ENCODE measurements at places on chromosomes 2 and 18.

GRCh38 chr2:119460076-119460475 lies 28.4 kb downstream of the TMEM37 start:
- no peak for DNase-seq
- H3K27ac ChIP-seq: no peak overlapping the region

GRCh38 chr2:31132786-31133185 lies 5.5 kb downstream of the GALNT14 start:
- H3K4me3 ChIP-seq: no peak overlapping the region
- H3K27ac ChIP-seq: no peak overlapping the region
- H3K36me3 ChIP-seq: no peaks in the 10 kb centered on the region
- H3K27me3 ChIP-seq: peaks cover 43% of the 10 kb centered on the region
- H3K4me1 ChIP-seq: peaks cover 6% of the 10 kb centered on the region

GRCh38 chr2:75707901-75708300 lies 2.8 kb downstream of the GCFC2 start:
- no peak for DNase-seq
- peaks cover 29% of the 10 kb centered on the region for H3K4me1 ChIP-seq
- H3K36me3 ChIP-seq: peaks cover 29% of the 10 kb centered on the region
- peak overlapping the region; percentile 51 for H3K4me3 ChIP-seq
- H3K27ac ChIP-seq: no peak overlapping the region

- peaks cover 3% of the 10 kb centered on the region for H3K27me3 ChIP-seq
- no peak overlapping the region for H3K4me3 ChIP-seq
- DNase-seq: no peak
Measured at GRCh38 chr2:8018956-8019355, 662.9 kb upstream of the ID2 start.

- H3K4me1 ChIP-seq: no peaks in the 10 kb centered on the region
- H3K36me3 ChIP-seq: peaks cover 4% of the 10 kb centered on the region
Measured at GRCh38 chr18:12432196-12432595, 24.5 kb downstream of the PRELID3A start.

DNA sequence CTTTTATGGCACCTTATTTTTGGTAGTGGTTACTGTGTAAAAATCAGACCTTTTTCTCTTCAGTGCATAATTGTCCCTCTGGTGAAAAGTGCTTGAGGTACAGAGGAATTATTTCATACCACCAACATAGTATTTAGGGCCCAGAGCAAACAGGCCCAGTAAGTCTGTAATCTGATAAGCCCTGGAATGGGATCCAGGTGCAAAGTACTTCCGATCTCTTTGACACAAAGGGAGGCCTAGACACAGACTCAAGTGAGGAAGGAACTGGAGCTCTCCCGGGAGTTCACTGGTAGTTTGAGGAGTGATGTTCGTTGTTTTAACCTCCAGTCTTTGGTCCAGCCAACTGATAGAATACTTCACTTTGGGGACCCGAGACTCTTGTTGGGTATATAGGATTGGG lies 57.4 kb downstream of the RAB31 start:
- H3K27me3 ChIP-seq: no peaks in the 10 kb centered on the region
- DNase-seq: no peak
- no peak overlapping the region for H3K4me3 ChIP-seq
- no peaks in the 10 kb centered on the region for H3K4me1 ChIP-seq

DNA sequence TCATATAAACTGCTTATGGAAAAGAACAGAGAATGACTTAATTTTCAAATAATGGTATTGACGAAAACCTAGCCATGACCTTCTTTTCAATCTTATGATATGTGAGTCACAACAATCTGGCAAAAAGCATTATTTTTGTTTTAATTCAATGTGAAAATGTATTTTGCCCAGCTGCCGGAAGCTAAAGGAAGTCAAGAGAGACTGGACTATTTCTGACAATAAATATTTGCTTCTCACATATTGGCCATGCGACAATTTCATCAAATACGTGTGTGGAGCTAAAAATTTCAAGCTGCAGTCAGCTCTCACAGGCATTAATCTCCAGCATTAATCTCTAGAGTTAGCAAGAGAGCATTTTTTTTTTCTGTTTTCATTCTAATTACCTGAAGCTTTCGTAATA lies 881.0 kb downstream of the CPS1 start:
- no peaks in the 10 kb centered on the region for H3K27me3 ChIP-seq
- no peaks in the 10 kb centered on the region for H3K4me1 ChIP-seq
- DNase-seq: no peak
- no peak overlapping the region for H3K27ac ChIP-seq

DNA sequence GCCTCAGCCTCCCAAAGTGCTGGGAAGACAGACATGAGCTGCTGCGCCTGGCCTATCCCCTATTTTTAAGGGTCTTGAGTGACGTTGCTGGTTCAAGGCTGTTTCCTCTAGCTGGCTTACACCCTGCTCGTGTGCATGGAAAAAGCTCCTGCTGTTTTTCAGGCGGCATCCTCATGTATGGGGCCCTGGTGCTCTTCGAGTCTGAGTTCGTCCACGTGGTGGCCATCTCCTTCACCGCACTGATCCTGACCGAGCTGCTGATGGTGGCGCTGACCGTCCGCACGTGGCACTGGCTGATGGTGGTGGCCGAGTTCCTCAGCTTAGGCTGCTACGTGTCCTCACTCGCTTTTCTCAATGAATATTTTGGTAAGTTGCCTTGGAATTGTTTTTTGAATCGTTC lies 22.0 kb upstream of the NFATC1 start:
- H3K27me3 ChIP-seq: no peaks in the 10 kb centered on the region
- DNase-seq: no peak
- peaks cover 2% of the 10 kb centered on the region for H3K36me3 ChIP-seq
- H3K4me3 ChIP-seq: no peak overlapping the region
- peaks cover 15% of the 10 kb centered on the region for H3K4me1 ChIP-seq
- no peak overlapping the region for H3K27ac ChIP-seq

DNA sequence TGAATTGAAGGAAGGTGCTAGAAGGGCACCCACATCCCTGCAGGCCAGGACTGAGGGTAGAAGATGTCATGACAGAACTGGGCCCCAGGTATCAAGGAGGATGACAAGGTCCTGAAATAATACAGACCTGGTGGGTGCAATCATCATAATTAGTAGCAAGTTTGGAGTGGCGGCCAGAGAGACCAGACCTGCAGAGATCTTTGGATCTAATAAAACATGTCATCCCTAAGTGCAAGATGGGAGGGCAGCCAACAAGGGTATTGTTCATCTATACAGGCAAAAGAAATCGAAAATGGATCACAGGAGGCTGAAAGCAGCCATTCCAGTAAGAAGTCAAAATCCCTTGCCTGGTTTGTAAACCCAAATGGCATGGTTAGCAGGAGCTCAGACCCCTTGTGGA lies 111.3 kb upstream of the BOD1L2 start:
- peaks cover 3% of the 10 kb centered on the region for H3K27me3 ChIP-seq
- peaks cover 8% of the 10 kb centered on the region for H3K36me3 ChIP-seq
- no peaks in the 10 kb centered on the region for H3K4me1 ChIP-seq
- no peak overlapping the region for H3K4me3 ChIP-seq
- no peak for DNase-seq

DNA sequence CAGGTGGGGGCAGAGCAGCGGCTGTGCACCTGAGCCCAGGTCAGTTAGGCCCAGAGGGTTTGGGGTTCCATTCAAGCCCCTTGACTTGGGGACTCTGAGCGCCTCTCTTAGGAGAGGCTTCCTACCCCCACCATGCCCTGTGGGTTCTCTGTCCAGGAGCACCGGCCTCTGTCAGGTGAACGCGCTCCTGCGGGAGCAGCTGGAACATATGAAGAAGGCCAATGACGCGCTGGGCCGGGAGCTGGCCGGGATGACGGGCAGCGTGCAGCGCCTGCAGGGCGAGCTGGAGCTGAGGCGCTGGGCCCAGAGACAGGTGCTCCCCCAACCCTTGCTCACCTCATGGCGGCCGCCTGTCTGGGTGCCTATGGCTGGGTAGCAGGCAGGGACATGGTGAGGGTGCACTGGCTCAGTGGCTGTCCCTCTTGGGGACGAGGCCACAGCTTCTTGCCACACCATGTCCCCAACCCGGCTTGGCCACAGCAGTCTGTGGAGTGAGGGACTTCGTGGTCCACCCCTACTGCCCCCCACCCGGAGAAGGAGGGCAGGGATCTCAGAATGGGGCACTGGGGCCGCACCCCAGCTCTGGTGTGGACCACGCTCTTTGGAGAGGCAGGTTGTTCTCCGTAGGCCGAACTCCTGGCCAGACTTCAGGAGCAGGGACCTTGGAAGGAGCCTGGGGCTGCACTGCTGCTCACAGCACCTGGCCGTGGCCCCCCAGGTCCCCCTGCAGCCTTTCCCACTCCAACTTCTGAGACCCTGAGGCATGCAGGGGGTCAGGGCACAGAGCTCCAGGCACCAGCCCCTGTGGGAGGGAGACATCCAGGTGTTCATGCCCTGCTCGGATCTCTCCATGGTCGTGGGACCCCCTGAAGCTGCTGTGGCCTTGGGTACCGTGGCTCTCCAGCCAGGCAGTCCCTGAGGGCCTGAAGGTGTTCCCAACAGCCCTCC lies 19.7 kb downstream of the CROCC2 start:
- no peak overlapping the region for H3K4me3 ChIP-seq
- H3K27me3 ChIP-seq: peaks cover 3% of the 10 kb centered on the region
- no peak overlapping the region for H3K27ac ChIP-seq
- H3K36me3 ChIP-seq: no peaks in the 10 kb centered on the region

DNA sequence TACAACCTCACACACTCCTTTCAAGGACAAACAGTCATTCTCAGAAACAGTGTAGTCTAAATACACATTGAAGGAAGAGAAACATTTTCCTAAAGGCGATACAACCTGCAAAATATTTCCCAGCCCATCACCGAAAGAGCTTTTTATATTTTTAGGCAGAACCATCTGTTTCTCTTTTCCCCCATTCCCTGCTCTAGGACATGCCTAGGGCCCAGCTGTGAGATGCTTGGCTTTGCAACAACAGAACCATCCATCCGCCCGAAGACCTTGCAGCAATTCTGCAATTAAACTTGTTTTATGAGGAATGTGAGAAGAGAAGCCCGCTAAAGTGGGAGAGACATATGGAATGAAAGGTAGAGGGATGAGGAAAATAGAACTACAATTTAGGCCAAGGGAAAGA lies 105.6 kb upstream of the RFX8 start:
- no peak for DNase-seq
- no peak overlapping the region for H3K4me3 ChIP-seq
- no peak overlapping the region for H3K27ac ChIP-seq
- H3K4me1 ChIP-seq: peaks cover 24% of the 10 kb centered on the region

- H3K27ac ChIP-seq: no peak overlapping the region
- H3K4me1 ChIP-seq: no peaks in the 10 kb centered on the region
Measured at GRCh38 chr2:74755386-74755785, 78.5 kb upstream of the HK2 start.

GRCh38 chr18:45243340-45244110 lies 371.8 kb upstream of the SLC14A2 start:
- no peak overlapping the region for H3K4me3 ChIP-seq
- H3K4me1 ChIP-seq: no peaks in the 10 kb centered on the region
- no peaks in the 10 kb centered on the region for H3K36me3 ChIP-seq
- peaks cover 3% of the 10 kb centered on the region for H3K27me3 ChIP-seq

DNA sequence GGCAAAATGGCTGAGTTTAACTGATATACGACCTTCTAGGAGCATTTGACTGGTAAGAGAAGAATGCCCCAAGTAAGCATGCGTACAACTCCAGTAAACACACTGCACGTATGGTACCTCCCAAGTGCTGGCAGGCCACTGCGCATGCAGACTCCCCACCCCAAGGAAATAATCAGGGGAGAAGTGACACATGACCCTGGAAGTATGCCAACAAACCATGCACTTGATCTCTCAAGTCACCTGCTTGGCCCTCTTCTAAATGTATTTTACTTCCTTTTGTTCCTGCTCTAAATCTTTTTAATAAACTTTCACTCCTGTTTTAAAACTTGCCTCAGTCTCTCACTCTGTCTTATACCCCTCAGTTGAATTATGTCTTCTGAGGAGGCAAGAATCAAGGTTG lies 129.8 kb upstream of the COL5A2 start:
- H3K4me1 ChIP-seq: peaks cover 73% of the 10 kb centered on the region
- no peaks in the 10 kb centered on the region for H3K27me3 ChIP-seq
- H3K36me3 ChIP-seq: no peaks in the 10 kb centered on the region
- H3K27ac ChIP-seq: peak overlapping the region; percentile 50
- no peak for DNase-seq

- H3K27me3 ChIP-seq: peaks cover 2% of the 10 kb centered on the region
- H3K36me3 ChIP-seq: no peaks in the 10 kb centered on the region
- no peak overlapping the region for H3K27ac ChIP-seq
Measured at GRCh38 chr2:226611944-226612318, 187.7 kb downstream of the IRS1 start.

DNA sequence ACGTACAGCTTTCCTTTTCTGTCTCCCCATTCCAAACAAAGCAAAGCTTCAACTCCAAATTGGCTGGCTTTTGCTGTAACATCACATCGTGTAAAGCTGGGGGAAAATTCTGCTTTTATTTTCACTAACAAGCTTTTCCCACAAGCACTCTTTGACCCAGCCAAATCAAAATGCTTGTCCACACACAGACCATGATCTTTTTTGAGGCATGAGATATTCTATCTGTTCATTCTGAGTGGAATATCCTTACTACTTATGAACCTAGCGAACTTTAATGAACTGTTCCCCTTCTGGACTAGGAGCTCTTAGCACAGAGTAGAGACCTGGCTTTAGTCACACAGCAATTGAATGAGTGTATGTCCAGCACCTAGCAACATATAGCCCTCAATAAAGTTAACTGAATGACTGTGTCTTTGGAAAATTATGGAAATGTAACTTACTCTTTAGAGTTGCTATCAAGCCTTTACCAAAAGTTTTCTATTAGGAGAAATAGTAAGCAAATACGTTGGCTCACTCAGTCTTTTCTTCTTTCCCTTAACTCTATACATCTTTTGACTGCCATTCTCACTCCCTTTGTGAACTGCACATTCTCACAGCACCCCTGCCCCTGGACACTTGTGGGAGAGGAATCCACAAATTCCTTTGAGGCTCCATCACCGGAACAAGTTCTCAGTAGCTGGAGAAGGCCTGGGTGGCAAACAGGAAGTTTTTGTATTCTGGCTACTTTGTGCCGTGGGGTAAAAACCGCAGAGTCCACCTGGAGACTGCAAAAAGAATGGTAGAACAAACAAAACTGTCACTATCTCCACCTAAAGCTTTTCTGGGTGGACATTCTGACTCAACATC lies 1.3 kb upstream of the UBE2E3 start:
- H3K27ac ChIP-seq: peak overlapping the region; percentile 0
- peaks cover 27% of the 10 kb centered on the region for H3K4me1 ChIP-seq
- H3K4me3 ChIP-seq: peak overlapping the region; percentile 72
- no peaks in the 10 kb centered on the region for H3K27me3 ChIP-seq

- DNase-seq: no peak
- no peaks in the 10 kb centered on the region for H3K36me3 ChIP-seq
- H3K27ac ChIP-seq: no peak overlapping the region
- H3K27me3 ChIP-seq: peaks cover 4% of the 10 kb centered on the region
Measured at GRCh38 chr2:126995621-126996377, 97.1 kb downstream of the TEX51 start.

- no peak overlapping the region for H3K4me3 ChIP-seq
- DNase-seq: no peak
- no peaks in the 10 kb centered on the region for H3K27me3 ChIP-seq
- H3K36me3 ChIP-seq: no peaks in the 10 kb centered on the region
Measured at GRCh38 chr2:229071292-229071976, 199.7 kb downstream of the PID1 start.

GRCh38 chr2:85865539-85866164 lies 23.1 kb downstream of the ST3GAL5 start:
- H3K4me3 ChIP-seq: no peak overlapping the region
- DNase-seq: peak; percentile 42
- H3K36me3 ChIP-seq: peaks cover 3% of the 10 kb centered on the region
- no peaks in the 10 kb centered on the region for H3K27me3 ChIP-seq

All from activated naive CD4-positive, alpha-beta T cell treated with anti-CD3 and anti-CD28 coated beads for 36 hours (primary cell).